ENCODE measurements at places on chromosomes 12 and 14.

DNA sequence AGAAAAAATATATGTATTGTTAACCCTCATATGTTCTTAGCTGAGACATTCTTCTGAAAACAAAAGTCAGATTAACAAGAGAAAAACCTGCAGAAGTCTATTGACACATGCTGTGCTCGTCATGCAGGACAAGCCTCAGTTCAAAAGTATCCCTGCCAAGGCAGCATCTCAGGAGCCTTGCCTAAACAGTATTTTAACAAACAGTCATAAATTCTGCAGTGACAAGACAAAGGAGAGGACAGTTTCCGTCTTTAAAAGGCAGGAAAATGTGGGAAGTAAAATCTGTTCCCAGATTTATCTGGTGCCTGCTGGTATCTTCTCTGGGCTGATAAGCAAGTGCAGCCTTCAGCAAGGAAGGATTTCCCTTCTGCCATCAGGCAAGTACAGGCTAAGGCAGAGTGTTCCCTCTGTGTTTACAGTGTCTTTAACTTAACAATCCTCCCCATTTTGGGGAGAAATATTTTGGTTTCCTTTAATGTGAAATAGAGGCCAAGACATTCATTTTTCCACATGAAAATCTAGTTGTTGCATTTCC lies 480.2 kb upstream of the CCDC196 start:
- DNase-seq: no peak

GRCh38 chr12:109239179-109239578 lies 69.9 kb downstream of the FOXN4 start:
- DNase-seq: no peak

DNA sequence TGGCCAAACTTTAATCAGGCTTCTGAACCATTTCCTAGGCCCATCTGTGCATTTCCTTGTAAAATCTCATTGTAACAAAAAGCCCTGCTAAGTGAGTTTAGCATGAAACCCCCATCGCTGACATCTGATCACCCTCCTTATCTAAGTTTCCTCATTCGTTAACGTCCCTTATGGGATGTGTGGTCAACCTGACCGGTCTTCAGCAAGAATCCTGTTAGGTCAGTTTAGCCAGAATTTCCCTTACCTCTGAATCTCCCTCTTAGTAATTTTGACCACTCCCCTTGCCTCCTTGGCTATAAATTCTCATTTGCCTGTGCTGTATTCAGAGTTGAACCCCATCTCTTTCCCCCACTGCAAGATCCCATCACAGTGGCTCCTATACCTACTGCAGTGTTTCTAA lies 239.3 kb downstream of the RMST start:
- no peak for DNase-seq

GRCh38 chr12:123280971-123281370 lies 9.3 kb upstream of the CDK2AP1 start:
- DNase-seq: no peak

- no peak for DNase-seq
Measured at GRCh38 chr12:113200021-113200797, 14.7 kb downstream of the RITA1 start.

DNA sequence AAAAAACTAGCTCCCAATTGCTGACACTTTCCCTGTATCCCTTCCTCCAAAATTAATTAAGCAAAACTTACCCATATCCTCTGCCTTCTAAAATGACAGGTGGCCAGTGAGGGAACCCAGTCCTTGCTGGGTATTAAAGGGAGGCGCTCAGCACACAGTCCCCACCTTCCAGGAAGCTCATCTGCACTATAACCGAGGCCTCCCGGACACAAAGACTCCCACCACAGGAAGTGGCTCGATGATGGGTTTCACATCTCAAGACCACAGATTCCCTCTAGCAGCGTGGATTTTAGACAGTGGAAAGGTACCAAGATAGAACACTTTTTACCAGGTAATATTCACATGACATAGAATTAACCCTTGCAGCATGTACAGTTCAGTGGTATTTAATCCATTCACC lies 126.8 kb upstream of the NCOR2 start:
- no peak for DNase-seq

- no peak for DNase-seq
Measured at GRCh38 chr12:85955127-85955526, 81.0 kb downstream of the NTS start.

- DNase-seq: no peak
Measured at GRCh38 chr14:77140359-77141213, 1.0 kb downstream of the ZDHHC22 start.

- DNase-seq: no peak
Measured at GRCh38 chr12:1305063-1305434, 289.3 kb downstream of the FBXL14 start.

- DNase-seq: no peak
Measured at GRCh38 chr12:12990700-12991468, 9.2 kb downstream of the HEBP1 start.

DNA sequence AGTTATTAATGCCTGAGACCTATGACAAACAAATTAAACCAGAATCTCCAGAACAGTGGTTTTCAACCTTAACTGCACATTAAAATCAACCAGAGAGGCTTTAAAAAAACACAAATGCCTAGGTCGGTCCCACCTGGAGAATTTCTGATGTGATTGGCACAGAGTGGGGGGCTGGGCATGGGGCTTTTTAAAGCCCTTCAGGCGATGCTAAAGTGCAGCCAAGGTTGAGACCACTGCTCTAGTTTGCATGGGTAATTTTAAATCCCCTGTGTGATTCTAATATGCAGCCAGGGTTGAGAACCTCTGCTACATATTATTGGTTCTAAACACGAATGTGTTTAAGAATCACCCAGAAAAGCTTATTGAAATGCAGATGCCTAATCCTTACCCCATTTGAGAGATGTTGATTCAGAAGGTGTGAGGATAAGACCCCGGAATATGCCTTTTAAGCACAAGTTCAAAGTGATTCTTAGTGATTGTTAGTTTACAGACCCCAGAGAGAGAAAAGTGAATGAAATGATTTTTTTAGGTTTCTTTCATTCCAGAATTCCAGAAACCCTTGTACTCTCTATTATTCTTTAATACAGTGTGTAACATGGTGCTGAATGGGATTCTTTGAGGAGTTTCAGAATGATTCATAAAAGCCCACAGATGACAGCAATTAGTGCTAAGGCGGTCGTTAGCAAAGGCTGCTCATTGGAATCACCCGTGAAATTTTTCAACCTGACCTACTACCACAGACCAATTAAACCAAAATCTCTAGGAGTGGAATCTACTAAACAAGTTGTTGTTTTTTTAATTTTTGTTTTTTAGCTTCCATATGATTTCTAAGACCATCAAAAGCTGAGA lies 44.9 kb downstream of the LIN7A start:
- no peak for DNase-seq

GRCh38 chr14:79584679-79585078 lies 626.6 kb downstream of the DIO2 start:
- DNase-seq: no peak

DNA sequence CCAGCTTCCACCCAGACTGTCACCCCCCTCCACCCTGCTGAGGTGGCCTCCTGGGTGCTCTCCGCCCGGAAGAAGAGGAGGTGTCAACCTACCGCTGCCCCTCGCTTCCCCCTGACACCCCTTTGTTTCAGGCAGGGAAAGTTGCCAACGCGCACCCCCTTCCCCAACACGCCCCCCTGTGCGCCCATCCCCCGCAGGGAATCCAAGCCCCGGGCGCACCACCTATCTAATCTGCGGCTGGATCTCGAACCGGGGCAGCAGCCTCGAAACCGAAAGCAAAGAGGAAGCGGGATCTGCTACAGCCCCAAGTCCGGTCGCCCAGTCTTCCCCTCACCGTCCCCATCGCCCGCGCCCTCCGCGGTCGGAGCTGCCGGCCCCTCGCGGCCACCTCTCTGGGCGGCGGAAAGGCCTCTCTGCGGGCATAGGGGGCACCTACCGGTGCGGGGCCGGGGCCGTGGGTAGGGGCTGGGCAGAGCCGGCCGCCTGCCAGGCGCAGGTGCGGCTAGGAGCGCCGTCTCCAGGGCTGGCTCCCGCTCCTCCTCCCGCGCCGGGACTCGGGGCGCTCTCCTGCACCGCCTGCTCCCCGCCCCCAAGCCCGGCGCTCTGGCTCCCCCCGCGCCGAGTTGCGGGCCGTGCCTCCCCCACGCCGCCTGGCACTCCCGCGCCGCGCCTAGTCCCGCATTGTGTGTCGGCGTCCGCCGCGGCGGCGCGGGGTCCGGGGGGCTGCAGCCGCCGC lies 18.3 kb upstream of the PLEKHH1 start:
- DNase-seq: peak; percentile 53

DNA sequence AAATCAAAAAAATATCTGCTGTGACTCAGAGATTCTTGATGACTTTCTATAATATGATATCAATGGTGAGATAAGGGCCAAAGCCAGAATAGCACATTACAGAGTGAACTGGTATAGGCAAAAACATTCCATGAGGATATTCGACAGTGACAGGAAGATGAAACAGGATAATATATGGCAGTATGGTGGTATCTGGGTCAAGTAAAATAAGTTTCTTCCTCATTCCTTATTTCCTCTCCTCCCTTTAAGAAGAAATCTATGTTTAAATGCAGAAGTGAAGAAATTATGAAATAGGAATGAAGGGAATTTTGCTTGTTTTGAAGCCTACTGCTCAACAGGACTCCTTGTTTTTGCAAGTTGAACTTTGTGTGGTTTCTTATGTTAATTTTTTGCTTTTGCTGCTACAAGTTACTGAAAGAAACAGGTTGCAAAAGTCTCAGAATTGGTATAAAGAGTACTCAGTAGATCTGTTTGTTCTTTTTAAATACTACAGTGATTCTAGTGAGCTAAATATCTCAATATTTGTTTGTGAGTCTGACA lies 7.0 kb downstream of the ACSS3 start:
- DNase-seq: no peak

DNA sequence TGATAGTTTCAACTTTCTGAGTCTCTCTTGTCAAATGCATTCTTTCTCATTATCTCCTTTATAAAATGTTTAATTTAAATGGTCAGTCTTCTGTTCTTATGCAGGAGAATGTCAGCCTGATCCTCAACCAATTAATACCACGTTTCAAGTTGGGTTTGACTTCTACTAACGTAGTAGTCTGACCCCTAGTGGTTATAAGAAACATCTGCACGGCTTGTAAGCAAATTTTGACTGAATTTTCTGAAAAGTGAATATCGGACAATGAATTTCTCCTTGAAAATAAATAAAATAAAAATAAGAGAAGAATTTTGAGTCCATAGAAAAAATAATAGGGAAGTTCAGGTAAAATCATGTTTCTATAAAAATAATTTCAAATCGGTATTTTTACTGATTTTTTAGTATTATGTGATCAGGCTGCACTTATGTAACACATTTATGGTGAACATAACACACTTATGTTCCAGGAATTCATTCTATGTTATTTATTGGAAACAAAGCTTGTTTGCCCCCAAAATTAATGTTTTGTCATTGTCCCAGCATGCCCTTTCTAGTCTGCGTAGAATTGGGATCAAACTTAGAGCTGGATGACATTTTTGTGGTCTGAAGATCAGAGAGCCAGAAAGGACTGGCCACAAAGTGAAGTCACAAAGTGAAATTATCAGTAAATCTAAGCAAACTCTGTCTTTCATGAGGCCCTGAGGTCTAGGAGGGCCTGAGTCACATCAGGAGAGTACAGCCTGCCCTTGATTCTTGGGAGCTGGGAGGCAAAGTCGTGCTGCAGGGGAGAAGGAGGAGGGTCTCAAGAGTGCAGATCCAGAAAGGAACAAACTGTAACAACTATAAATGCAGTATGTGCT lies 101.2 kb upstream of the STXBP6 start:
- DNase-seq: no peak

DNA sequence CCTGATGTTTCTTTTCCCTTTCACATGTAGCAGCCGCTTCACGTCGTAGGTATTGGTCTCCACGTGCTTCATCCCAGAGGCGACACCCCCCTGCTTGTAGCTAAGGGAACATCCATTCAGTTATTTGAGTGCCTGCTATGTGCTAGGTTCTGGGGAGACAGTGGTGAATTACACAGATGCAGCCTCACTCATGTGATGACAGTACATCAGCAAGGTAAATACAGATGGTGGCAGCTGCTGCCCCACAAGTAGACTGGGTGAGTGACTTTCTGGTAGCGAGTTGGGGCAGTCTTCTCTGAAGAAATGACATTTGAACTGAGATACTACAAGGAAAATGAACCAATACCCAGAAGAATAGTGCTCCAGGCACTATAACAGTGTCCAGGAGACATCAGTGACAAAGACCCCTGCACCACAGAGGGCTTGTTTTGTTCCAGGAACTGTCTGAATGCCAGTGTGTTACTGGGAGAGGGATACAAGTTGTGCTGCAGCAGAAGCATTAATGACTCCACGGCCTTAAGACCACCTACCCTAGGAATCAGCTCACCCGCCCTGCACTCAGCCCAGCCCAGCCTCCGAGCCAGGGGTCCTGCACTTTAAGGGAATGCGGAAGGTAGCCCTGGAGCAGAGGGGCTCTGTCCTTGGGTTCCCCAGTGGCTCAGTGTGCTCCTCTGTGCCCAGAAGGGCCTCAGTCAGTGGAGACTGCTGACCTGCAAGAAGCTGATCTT lies 7.3 kb downstream of the AVIL start:
- DNase-seq: no peak

GRCh38 chr14:100615736-100616695 lies 28.8 kb upstream of the BEGAIN start:
- DNase-seq: no peak

- no peak for DNase-seq
Measured at GRCh38 chr12:55818140-55818728, 393 bp downstream of the ORMDL2 start.

DNA sequence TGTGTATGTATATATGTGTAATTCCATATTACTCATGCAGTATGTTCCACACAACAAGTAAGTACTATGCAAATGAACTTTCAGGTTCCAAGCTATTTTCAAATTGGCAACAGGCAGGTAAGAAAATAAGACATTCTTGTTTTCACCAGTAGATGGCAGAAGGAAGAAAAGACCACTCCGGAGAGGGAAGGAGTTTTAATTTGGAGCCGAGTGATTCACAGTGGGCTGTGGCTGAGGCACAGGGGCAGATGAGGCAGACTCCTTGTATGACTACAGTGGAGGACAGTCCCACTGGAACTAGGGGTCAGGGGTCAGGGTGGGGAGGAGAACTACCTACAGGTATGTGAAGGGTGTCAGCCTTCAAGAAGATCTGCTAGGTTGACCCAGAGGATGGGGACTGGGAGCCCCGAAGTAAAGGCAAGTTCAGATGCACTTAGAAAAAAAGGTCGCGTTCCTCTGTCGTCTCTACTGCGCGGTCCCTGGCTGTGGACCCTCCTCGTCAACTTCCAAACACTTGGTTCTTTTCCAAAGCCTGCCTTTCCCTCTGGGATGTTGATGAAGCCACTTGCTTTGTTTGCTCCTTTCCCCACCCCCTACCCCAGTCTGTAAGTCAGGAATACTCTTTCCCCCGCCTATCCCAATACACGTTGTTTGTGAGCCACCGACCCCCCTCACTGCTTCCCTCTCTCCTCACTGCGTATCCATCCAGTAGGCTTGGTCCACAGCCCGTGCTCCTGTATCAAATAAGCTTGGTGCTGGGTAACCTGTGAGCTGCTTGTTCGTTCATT lies 24.1 kb downstream of the DDX47 start:
- peak; percentile 54 for DNase-seq

Data from activated naive CD4-positive, alpha-beta T cell treated with anti-CD3 and anti-CD28 coated beads, Interleukin-2, amount 50 U/mL, for 16 hours (primary cell).